PC-9 (cell line): ENCODE measurements at places on chromosomes 13 and 19. TPM values are rescaled to one million over a fixed set of nuclear protein-coding genes. Genes with fewer than 3 reads are reported as not detected.

- no peak for DNase-seq
Measured at GRCh38 chr19:6590827-6591319, at the start of gene CD70. Gene CD70, minus strand, starts transcription at chr19:6591150. Its CDS starts 148 bp downstream, at chr19:6591002.

Gene PTH2
- not detected in 2 replicates for total RNA-seq

GRCh38 chr13:100473087-100473486 is 115.5 kb downstream of the GGACT start:
- DNase-seq = no peak

DNA sequence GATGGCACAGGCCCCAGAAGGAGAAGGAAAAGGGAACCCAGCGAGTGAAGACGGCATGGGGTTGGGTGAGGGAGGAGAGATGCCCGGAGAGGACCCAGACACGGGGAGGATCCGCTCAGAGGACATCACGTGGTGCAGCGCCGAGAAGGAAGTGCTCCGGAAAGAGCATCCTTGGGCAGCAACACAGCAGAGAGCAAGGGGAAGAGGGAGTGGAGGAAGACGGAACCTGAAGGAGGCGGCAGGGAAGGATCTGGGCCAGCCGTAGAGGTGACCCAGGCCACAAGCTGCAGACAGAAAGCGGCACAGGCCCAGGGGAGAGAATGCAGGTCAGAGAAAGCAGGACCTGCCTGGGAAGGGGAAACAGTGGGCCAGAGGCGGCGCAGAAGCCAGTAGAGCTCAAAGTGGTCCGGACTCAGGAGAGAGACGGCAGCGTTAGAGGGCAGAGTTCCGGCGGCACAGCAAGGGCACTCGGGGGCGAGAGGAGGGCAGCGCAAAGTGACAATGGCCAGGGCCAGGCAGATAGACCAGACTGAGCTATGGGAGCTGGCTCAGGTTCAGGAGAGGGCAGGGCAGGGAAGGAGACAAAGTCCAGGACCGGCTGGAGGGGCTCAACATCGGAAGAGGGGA is 1.1 kb downstream of the PPP1R12C start:
- DNase-seq = peak; percentile 29

Gene SYDE1
- total RNA-seq = 2.7 and 4.1 TPM in 2 replicates

Gene UBE2L5
- not detected in 2 replicates for total RNA-seq

DNA sequence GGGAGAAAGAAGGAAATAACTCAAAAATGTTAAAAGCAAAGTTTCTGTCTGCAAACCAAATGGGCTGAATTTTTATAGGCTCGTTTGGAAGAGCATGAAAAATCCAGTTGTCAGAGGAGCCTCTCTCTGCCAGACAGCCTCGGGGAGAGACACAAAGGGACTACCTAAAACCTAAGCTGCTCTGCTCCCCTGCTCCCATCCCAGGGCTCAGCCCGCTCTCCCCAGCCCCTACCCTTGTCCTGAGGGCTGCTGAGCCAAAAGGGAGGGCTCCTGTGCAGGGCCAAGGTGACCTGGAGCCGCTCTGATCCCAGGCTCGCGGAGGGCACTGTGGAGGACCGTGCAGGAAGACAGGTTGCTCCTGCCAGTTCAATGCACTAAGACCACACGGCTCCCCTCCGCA is 96.7 kb upstream of the UQCRFS1 start:
- no peak for DNase-seq

DNA sequence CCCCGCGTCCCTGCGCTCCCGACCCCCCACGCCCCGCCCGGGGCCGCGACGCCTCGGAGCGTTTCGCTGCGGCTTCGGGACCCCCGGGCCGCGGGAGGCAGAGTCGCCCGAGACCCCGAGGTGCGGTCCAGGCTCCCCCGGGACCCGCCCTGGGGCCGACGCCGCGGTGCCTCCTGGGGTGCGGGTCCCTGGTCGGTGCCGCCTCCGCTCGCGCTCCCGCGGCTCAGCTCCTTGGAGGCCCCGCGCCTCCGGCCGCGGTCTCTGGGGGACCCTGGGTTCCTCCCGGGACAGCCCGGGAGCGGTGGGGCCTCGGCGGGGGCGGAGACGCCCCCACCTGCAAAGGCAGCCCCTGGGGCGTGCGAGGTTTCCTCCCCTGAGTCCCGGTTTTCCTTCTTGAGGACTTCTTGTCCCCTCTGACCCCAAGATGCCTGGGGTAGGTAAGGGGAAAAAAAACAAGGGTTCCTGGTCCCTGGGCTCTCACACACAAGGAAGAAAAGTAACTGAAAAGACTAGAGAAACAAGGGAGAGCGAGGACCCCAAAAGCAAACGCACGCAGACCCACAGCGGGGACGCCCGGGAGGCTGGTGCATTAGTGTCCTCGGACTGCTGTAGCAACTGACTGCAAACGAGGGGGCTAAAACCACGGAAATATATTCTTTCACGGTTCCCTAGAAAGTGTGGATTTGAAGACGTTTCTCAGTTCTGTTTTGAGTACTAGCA is 740 bp downstream of the ZNF555 start:
- no peak for DNase-seq

DNA sequence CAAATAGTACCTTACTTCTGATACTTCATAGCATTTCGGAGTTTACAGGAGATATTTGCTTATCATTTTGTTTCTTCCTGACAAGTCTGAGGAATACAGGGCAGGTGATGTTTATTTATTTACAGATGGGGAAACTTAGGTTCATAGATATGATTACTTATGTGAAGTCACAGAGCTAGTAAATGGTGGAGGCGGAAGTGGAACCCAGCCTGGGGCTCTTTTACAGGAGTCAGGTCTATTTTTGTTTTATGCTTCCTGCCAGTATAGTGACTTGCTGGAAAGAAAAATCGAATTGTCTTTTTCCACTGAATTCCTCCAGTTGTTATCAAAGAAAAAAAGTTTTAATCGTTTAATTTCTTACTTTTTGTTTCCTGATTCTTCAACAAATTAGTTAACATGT is 66.5 kb downstream of the DGKH start:
- DNase-seq = no peak

- no peak for DNase-seq
Measured at GRCh38 chr13:46297361-46297811, 85.7 kb downstream of the LRRC63 start.

- DNase-seq = no peak
Measured at GRCh38 chr19:54888239-54888638, 14.2 kb downstream of the FCAR start.

GRCh38 chr19:45128806-45129205 is 32.0 kb downstream of the NKPD1 start:
- DNase-seq = no peak

DNA sequence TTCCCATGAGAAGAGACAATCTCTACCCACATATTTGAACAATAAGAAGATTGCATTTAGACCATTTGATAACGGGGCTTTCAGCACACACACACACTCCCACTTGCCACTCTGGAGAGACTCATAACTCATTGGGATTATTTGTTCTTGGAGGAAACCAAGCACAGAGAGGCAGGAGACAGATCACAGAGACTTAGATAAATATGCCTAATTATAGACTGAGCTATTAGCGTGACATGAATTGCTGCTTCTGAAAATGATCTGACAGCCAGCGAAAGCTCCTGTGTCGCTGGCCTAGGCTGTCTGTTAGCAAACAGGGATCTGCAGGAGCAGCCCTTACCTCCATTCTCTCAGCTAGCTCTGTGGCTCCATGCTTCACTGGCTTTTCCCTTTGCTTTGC is 111.4 kb downstream of the CCNA1 start:
- no peak for DNase-seq

Gene EVI5L
- total RNA-seq = 13.1 and 19.2 TPM in 2 replicates

DNA sequence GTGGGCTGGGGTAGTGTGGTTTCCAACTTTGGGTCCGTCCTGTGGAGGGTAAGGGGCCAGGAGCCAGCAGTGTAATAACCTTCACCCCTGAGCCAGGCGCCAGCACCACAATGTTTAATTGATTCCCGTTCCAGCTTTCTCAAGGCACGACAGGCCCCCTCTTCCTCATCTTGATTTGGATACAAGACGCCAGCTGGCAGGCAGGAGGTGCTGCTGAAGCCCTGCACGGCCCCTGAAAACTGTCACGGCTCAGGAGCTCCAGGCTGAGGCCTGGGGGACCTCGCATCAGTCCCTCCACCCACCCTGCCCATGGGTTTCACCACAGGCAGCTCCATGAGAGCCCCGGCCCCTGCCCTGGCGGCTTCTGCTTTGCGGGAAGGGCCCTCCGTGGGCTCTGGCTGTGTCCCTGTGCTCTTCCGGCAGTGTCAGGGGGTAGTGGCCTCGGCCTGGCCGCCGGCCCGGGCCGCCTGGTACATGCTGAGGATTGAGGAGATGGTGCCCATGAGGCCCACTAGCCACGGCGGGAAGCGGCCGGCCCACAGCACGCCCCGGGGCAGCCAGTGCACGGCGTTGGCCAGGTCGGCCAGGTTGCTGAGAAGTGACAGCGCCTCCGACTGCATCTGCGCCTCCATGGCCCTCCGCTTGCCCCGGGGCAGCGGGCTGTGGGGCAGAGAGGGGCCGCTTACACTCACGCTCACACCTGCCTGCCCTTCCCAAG is 11.9 kb downstream of the PEX11G start:
- DNase-seq = no peak

- DNase-seq = peak; percentile 42
Measured at GRCh38 chr19:15779756-15780476, 7.5 kb upstream of the OR10H5 start.

DNA sequence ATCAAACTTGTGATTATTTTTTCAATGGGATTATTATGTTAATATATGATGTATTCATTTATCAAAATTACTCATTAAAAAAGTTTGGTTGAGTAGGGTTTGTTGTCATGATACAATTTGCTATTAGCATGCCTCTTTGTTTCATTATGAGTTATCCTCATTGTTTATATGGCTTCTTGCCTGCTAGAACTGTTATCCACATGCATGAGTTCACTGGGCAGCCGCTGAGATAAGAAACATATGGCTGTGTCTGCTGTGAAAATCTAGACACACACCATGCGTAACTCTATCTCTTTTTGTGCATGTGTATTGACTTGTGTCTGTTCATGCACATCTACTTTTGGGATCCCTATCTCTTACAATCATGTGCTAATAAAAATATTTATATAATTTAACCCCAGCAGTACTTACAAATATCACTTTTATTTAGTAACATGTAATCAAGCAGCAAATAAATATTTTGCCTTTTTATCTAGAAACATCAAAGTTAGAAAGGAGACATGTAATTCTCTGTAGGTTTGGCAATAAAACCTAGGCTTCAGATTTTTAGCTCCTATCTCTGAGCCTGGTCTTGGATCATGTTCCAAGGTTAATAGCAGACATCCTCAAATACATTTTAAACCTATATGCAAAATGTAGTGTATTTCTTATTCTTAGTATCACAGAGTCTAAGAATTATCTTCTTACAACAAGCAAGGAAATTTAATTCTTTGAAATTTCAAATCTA is 11.2 kb upstream of the KLF12 start:
- DNase-seq = no peak

Gene PTPRH
- total RNA-seq = 11.7 and 21.4 TPM in 2 replicates

DNA sequence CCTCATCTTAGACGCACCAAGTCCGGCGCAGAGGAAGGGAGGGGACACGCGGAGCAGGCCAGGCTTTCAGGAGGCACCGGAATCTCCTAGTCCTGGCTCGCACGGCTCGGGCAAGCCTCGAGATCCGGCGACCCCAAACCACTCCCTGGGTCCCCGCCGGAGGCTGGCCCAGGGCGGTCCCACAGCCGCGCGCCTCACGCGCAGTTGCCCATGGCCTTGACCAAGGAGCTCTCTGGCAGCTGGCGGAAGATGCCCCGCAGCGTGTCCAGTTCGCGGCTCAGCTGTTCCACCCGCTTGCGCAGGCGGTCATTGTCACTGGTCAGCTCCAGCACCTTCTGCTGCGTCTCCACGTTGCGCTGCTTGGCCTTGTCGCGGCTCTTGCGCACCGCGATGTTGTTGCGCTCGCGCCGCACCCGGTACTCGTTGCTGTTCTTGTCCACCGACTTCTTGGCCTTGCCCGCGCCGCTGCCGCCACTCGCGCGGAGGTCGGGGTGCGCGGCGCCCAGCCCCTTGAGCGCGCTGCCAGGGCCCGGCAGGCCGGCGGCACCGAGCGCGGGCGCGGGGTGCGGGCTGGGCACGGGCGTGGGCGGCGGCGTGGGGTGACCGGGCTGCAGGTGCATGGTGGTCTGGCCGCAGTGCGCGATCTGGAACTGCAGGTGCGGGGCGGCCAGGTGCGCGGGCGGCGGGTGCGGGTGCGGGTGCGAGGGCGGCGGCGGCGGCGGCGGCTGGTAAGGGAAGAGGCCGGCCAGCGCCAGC is 1.0 kb downstream of the CEBPA start:
- no peak for DNase-seq

- DNase-seq = no peak
Measured at GRCh38 chr13:48737689-48738088, 84.0 kb downstream of the CYSLTR2 start.

GRCh38 chr13:94369972-94370436 is 109.5 kb downstream of the DCT start:
- no peak for DNase-seq

DNA sequence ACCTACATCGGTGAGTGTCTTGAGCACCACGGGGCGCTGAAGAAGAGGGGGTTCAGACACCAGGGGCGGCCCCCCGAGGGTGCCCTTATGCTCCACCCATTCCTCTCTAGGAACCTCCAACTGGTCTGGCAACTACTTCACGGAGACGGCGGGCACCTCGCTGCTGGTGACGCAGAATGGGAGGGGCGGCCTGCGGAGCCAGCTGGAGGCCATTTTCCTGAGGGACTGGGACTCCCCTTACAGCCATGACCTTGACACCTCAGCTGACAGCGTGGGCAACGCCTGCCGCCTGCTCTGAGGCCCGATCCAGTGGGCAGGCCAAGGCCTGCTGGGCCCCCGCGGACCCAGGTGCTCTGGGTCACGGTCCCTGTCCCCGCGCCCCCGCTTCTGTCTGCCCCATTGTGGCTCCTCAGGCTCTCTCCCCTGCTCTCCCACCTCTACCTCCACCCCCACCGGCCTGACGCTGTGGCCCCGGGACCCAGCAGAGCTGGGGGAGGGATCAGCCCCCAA is 12.1 kb downstream of the HIPK4 start:
- no peak for DNase-seq

- no peak for DNase-seq
Measured at GRCh38 chr13:97298816-97299215, 76.7 kb downstream of the MBNL2 start.

GRCh38 chr13:80975903-80976302 is 635.0 kb upstream of the SPRY2 start:
- DNase-seq = no peak

DNA sequence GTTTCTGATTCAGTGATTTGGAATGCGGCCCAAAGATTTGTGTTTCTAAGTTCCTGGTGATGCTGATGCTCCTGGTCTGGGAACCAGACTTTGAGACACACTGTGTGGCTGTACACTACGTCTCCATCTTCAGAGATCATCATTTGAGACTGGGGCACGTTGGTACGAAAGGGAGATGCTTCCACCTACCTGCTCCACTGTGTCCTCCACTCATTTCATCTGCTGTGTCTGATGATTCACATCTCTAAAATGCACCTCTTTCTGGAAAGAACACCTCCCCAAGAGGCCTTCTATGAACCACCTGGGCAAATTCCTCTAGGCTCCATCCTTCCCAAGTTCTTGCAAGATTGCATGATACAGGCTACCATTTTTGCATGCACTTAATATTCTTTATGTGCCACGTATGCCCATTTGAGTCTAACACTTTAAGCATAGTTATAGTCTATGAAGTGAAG is 58.6 kb downstream of the ERCC5 start:
- peak; percentile 9 for DNase-seq

GRCh38 chr19:17170538-17171297 is 44.4 kb upstream of the USE1 start:
- DNase-seq = no peak
